ENCODE measurements at places on chromosomes 13 and 19. TPM values are rescaled to one million over a fixed set of nuclear protein-coding genes. Genes with fewer than 3 reads are reported as not detected.

DNA sequence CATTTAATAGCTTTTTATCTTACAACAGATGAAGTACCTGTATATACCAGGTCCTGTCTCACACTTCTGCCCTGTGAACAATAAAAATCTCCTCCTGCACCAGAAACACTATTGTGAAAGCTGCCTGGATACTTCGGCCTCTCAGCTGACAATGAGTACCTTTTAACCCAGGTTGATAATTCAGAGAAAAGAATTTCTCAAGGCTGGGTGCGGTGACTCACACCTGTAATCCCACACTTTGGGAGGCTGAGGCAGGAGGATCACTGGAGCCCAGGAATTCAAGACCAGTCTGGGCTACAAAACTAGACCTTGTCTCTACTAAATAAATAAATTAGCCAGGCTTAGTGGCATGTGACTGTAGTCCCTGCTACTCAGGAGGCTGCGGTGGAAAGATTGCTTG, 65.3 kb upstream of the TM9SF2 start:
- no peaks in the 10 kb centered on the region for H3K36me3 ChIP-seq
- peaks cover 33% of the 10 kb centered on the region for H3K4me1 ChIP-seq
- no peak overlapping the region for H3K4me3 ChIP-seq
- H3K27ac ChIP-seq: no peak overlapping the region

DNA sequence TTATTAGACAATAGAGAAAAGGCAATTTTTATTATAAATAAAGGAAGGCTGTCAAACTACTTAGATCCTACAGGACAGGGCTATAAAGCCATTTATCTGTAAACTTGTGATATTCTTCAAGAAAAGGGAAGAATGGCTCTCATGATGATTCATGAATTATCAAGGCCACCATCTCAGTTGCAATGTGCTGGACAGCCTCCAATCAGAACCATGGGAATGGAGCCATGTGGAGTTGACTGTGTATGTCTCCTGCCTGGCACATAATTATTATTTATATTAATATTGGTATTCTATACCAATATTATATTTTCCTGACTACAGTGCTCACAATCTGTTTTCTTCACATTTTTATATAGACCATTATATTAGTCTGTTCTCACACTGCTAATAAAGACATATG, 560.5 kb upstream of the MIR17HG start:
- no peaks in the 10 kb centered on the region for H3K27me3 ChIP-seq
- no peak for DNase-seq
- H3K36me3 ChIP-seq: no peaks in the 10 kb centered on the region
- no peak overlapping the region for H3K27ac ChIP-seq
- no peak overlapping the region for H3K4me3 ChIP-seq

GRCh38 chr19:55644842-55645511, 1.5 kb downstream of the ZNF581 start:
- peaks cover 37% of the 10 kb centered on the region for H3K36me3 ChIP-seq
- no peaks in the 10 kb centered on the region for H3K27me3 ChIP-seq

NFIX gene
- 9.4 TPM for total RNA-seq

DNA sequence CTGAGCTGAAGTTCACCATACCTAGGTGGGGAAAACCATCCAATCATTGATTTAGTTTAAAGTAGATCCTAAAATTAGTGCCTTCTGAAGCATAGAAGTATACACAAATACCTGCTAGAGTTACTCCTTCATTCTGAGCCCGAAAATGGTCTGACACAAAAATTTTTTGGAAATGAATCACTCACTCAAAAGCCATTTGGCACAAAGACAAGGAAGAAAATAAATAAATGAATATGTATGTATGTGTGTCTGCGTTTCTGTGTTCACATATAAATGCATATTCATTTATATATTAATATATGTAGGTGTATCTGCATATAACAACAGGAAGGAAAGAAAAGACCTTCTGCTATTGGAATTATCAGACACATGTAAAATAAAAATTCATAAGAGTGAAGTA, 614.4 kb upstream of the PCDH9 start:
- H3K4me1 ChIP-seq: no peaks in the 10 kb centered on the region
- no peaks in the 10 kb centered on the region for H3K36me3 ChIP-seq
- no peak overlapping the region for H3K4me3 ChIP-seq
- H3K27me3 ChIP-seq: no peaks in the 10 kb centered on the region
- no peak overlapping the region for H3K27ac ChIP-seq
- no peak for DNase-seq

S1PR5 gene
- total RNA-seq: not detected

DNA sequence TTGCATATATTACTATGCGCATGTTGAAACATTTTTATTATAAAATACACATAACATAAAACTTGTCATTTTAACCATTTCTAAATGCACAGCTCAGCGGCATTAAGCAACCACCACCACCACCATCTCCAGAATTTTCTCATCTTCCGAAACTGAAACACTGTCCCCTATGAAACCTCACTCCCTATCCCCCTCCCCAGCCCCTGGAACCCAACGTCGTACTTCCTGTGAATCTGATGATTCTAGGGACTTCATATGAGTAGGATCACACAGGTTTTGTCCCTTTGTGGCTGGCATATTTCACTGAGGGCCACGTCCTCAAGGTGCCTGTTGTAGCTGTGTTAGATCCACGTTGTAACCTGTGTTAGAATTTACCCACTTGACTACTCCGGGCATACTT, 716 bp upstream of the MAP2K2 start:
- DNase-seq: no peak
- peaks cover 21% of the 10 kb centered on the region for H3K4me1 ChIP-seq
- no peak overlapping the region for H3K27ac ChIP-seq
- H3K27me3 ChIP-seq: no peaks in the 10 kb centered on the region
- H3K4me3 ChIP-seq: peak overlapping the region; percentile 84

DNA sequence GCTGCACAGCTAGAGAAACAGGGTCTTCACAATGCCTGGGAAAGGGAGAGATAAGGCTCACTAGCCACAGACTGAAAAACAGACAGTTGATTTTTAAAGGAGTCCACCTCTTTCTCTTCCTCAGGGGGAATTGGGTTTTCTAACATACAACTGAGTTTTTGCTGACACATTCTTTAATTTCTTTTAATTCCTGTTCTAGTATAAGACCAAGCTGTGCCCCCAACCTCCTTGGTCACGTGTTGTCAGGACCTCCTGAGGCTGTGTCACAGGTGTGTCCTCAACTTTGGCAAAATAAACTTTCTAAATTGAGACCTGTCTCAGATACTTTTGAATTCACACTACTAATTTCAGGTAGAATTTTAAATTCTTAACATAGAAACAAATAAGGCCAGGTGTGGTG, 12.1 kb upstream of the ZNF492 start:
- H3K27me3 ChIP-seq: no peaks in the 10 kb centered on the region
- H3K4me1 ChIP-seq: no peaks in the 10 kb centered on the region
- DNase-seq: no peak
- H3K36me3 ChIP-seq: no peaks in the 10 kb centered on the region

FIZ1 gene
- 2.4 TPM for total RNA-seq

SERTM1 gene
- total RNA-seq: not detected

GRCh38 chr19:20558011-20558410, 7.6 kb downstream of the ZNF737 start:
- H3K4me1 ChIP-seq: no peaks in the 10 kb centered on the region
- no peaks in the 10 kb centered on the region for H3K27me3 ChIP-seq
- no peaks in the 10 kb centered on the region for H3K36me3 ChIP-seq
- DNase-seq: no peak
- H3K4me3 ChIP-seq: no peak overlapping the region
- no peak overlapping the region for H3K27ac ChIP-seq

TYROBP gene
- total RNA-seq: not detected

DNA sequence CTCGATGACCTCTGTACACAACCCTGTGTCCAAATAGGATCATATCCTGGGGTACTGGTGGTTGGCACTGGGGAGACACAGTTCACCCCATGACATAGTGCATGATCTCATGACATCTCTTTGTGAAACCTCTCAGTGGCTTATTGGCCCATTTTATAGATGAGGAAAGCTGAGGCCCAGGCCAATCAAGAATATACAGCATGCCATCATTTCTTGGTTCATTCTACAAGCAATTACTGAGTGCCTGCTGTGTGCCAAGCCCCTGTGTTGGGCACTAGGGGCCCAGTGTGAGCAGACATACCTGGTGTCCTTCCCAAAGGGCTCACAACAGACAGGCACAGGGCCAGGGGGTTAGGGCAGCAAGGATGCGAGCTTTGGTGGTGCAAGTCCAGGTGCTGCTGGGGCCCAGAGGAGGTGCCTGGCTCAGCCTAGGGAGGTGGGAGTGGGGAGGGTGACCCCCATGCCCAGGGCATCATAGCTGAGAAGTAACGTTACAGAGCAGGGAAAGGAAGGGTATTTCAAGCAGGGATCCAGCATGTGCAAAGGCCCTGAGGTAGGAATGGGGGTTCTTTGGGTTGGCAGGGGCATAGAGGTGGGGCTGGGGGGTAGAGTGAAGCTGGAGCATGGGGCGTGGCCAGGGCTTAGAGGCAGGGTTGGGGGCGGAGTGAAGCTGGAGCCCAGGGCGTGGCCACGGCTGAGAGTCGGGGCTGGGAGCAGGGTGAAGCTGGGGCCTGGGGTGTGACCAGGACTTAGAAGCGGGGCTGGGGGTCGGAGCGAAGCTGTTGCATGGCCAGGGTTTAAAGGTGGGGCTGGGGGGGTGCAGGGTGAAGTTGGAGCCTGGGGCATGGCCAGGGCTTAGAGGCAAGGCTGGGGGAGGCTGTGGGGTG, 20.7 kb downstream of the COLGALT1 start:
- H3K36me3 ChIP-seq: peaks cover 69% of the 10 kb centered on the region
- DNase-seq: no peak
- H3K4me1 ChIP-seq: no peaks in the 10 kb centered on the region
- no peak overlapping the region for H3K27ac ChIP-seq

GRCh38 chr13:99507551-99507950, 6.3 kb downstream of the TM9SF2 start:
- no peak overlapping the region for H3K4me3 ChIP-seq
- no peak overlapping the region for H3K27ac ChIP-seq
- no peaks in the 10 kb centered on the region for H3K27me3 ChIP-seq
- H3K4me1 ChIP-seq: peaks cover 23% of the 10 kb centered on the region

GRCh38 chr13:102977471-102977870, 88.7 kb downstream of the SLC10A2 start:
- no peaks in the 10 kb centered on the region for H3K4me1 ChIP-seq
- H3K36me3 ChIP-seq: no peaks in the 10 kb centered on the region
- DNase-seq: no peak
- H3K27me3 ChIP-seq: peaks cover 22% of the 10 kb centered on the region
- no peak overlapping the region for H3K4me3 ChIP-seq

GRCh38 chr19:3284759-3285646, 60.5 kb downstream of the CELF5 start:
- H3K27me3 ChIP-seq: peaks cover 45% of the 10 kb centered on the region
- no peaks in the 10 kb centered on the region for H3K4me1 ChIP-seq
- no peaks in the 10 kb centered on the region for H3K36me3 ChIP-seq
- peak; percentile 23 for DNase-seq
- no peak overlapping the region for H3K4me3 ChIP-seq

DNA sequence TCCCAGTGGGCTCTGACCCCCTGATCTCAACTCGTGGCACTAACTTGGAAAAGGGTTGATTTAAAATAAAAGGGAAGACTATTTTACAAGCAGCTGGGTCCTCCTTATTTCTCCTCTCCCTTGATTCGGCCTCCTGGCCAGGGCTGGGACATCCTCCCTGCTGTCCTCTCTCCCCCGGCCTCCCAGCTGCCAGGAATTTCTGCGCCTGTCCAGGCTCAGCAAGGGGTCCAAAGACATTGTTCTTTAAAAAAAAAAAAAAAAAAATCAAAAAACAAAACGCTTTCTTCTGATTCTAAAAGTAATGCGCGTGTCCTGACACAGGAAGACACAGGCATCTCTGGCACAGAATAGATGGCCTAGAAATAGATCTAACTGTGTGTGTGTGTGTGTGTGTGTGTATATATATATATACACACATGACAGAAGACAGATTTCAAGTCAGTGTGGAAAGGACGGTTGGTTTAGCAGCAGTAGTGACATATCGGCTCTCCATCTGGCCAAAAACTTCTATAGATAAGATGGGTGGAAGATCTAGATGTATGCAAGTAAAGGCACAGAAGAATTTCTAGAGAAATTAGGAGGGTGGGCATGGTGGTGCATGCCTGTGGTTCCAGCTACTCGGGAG, 12.3 kb upstream of the LENG8 start:
- peaks cover 5% of the 10 kb centered on the region for H3K27me3 ChIP-seq
- H3K4me1 ChIP-seq: no peaks in the 10 kb centered on the region
- H3K36me3 ChIP-seq: no peaks in the 10 kb centered on the region

GRCh38 chr13:64186503-64187250, 2771.0 kb upstream of the PCDH20 start:
- H3K27ac ChIP-seq: no peak overlapping the region
- no peaks in the 10 kb centered on the region for H3K36me3 ChIP-seq

DNA sequence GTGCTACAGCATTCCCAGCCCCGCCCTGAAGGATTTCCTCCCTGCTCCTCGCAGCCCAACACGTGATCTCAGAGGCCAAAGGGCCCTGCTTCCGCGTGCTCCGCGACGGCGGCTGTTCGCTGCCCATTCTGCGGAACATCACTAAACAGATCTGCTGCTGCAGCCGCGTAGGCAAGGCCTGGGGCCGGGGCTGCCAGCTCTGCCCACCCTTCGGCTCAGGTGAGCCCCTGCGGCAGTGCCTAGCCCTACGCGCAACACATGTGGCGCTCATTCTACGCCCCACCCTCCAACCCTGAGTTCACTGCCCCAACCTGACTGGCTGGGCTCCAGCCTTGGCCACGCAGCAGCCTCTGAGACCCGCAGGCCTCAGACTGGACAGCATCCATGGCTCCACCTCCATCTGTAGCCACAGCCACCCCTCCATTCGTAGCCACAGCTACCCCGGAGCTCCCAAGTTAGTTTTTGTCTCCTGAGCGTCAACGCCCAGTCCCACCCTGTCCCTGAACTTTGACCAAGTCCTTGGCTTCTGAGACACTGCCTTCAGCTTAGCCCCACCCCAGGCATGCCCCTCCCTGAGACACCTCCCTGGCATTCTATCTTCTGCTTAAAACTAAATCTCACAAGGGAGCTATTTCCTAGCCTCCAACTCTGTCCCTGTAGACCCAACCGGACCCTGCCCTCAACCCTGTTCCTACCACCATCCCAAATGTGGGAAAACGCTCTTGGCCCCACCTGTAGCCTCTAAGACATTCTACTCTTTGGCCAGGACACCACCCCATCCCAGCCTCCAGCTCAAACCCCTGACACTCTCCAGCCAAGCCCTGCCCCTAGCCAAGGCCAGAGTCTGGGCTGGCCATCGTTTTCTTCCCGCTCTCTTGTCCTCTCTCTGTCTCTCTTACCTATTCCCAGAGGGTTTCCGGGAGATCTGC, 6.4 kb downstream of the LTBP4 start:
- no peaks in the 10 kb centered on the region for H3K36me3 ChIP-seq
- no peak overlapping the region for H3K4me3 ChIP-seq
- no peak overlapping the region for H3K27ac ChIP-seq

DNA sequence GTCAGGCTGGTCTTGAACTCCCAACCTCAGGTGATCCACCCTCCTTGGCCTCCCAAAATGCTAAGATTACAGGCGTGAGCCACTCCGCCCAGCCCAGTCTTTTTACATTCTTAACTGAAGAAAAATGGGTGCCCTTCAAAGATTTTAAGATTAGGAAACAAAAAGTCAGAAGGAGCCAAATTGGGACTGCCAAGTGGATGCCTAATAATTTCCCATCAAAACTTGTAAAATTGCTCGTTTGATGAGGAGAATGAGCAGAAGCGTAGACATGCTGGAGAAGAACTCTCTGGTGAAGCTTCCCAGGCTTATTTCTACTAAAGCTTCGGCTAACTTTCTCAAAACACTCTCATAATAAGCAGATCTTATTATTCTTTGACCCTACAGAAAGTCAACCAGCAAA, 31.3 kb downstream of the NUMBL start:
- no peaks in the 10 kb centered on the region for H3K27me3 ChIP-seq
- H3K27ac ChIP-seq: no peak overlapping the region
- DNase-seq: no peak
- peaks cover 10% of the 10 kb centered on the region for H3K4me1 ChIP-seq
- no peaks in the 10 kb centered on the region for H3K36me3 ChIP-seq

- H3K36me3 ChIP-seq: no peaks in the 10 kb centered on the region
- no peak for DNase-seq
- H3K27me3 ChIP-seq: peaks cover 18% of the 10 kb centered on the region
- no peaks in the 10 kb centered on the region for H3K4me1 ChIP-seq
These were observed 1.0 kb downstream of the TUBB4A start for GRCh38 chr19:6500837-6501739.

ELSPBP1 gene
- not detected for total RNA-seq

OR7D2 gene
- 0.03 TPM for total RNA-seq
